Myocyte (in vitro differentiated cells): ENCODE measurements at places on chromosomes 2 and 18. TPM values are rescaled to one million over a fixed set of nuclear protein-coding genes. Genes with fewer than 3 reads are reported as not detected.

DNA sequence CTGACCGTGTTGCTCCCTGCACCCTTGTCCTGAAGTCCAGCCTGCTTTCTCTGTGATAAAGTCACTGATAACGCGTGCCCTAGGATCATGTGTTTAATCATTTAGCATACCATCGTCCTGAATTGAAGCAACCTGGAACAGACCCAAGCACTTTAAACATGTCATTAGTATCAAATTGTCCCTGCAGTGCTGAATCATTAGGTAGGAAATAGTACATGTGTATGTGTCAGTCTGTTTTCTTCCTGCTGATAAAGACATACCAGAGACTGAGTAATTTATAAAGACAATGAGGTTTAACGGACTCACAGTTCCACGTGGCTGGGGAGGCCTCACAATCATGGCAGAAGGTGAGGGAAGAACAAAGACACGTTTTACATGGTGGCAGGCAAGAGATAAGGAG, 2.8 kb downstream of the ASB18 start:
- DNase-seq, result no peak

The CHST10 gene
- 8.4 and 8.7 TPM in 2 replicates for total RNA-seq

DNA sequence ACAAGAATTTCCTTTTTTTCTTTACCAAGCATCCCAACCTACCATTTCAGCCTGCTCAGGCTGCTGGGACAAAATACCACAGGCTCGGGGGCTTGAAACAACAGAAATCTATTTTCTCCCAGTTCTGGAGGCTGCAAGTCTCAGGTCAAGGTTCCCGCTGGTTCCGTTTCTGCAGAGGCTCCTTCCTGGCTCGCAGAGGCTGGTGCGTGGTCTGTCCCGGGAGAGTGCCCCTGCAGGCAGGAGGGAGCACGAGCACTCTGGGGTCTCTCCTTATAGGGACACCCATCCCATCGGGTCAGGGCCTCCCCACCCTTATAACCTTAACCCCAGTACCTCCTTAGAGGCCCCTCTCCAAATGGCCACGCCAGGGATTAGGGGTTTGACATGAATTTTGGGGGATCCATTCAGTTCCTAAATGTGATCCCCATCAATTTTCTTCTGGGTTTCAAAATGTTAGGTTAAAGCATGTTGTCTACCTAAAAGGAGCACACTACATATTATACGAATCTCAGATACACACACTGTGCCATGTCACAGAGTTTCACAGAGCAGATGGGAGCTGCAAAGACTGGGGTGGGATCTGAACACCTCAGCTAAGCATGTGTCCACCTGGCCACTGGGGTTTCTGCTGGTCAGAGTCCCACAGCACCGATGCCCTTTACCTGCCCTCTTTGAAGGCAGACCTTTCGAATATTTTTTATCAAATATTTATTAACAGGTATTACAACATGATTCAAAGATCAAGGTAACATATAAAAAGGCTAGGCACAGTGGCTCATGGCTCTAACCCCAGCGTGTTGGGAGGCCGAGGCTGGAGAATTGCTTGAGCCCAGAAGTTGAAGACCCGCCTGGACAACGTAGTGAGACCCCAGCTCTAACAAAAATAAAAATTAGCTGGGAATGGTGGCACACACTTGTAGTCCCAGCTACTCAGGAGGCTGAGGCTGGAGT, 17.6 kb upstream of the ADI1 start:
- DNase-seq, result peak; percentile 68

DNA sequence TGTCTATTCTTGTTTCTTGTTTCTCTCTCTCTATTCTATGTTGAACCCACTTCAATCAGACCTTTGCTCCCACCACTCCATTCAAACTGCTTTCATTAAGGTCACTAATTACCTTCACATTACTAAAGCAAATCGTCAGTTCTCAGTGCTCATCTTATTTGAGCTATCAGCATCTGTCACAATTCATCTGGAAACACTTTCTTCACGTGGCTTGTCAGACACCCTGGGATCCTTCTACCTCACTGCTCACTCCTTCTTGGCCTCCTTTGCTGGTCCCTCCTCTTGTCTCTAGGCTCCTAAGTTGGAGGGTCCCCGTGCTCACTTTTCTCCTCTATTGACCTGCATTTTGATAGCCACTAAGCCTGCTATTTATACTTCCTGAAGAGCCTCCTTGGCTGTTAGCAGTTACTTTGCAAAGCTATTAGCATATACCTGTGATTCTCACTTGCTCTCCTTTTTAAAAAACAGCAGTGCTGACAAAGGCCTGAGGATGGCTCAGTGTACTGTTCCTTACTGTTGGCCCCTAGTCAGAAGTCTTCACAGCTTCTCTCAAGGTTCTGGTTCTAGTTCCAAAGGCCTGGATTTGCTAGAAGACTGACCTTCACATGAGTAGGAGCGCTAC, 80.2 kb downstream of the PLEKHM3 start:
- DNase-seq, result no peak

DNA sequence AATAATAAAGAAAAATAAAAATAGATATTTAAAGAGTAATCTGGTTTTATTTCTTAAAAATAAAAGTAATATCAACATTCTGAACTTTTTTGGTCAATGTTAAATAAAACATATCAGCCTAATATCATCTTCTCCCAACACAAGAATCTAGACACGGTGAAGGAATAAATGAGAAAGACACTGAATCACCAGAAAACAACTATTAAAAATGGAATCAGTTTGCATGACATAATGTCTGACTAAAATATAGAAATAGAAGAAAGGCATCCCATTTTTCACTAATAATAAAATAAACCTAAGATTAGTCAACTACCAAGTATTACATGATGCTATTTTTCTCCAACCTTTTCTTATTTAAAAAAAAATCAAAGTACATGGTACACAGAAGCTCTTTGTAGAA, 30.8 kb upstream of the TNFAIP6 start:
- no peak for DNase-seq

DNA sequence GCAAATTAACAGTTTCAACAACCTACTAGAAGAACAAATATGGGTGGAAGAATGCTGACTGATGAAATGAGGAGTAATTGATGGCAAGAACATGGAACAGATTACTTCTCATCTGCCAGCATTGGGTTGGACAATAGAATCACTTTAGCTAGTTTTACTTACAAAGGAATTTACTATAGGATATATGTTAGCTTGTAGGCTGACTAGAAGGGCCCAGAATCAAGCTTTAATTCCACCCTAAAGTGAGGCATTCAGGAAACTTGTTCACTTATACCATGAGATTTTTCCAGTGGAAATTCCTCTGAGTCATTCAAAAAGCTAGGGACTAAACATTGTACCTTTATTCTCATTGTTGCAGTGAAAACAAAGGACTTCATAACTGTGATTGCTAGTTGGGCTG, 5.0 kb upstream of the ZSWIM2 start:
- no peak for DNase-seq

- no peak for DNase-seq
Observed at GRCh38 chr2:154452471-154452870, 246.0 kb upstream of the KCNJ3 start.

DNA sequence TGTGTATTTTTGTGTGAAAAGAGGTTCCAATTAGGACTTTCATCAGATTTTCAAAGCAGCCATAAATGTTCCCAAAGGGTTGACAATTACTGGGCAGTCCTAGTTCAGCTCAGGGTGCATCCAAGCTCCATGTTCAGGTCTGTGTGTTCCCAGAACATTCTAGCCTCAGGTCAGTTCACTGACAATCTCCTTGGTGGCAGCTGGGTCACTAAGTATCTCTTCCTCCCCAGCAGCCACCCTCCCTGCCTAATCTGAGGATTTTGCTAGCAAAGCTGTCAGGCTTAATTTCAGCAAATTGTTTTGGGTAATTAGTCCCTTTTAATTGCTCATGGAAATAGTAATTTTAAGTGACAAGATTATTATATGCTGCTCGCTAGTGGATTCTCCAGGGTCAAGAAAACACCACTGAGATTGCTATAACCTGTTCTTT, 29.8 kb downstream of the UPP2 start:
- DNase-seq, result no peak
